ENCODE measurements at places on chromosomes 13 and 19.

DNA sequence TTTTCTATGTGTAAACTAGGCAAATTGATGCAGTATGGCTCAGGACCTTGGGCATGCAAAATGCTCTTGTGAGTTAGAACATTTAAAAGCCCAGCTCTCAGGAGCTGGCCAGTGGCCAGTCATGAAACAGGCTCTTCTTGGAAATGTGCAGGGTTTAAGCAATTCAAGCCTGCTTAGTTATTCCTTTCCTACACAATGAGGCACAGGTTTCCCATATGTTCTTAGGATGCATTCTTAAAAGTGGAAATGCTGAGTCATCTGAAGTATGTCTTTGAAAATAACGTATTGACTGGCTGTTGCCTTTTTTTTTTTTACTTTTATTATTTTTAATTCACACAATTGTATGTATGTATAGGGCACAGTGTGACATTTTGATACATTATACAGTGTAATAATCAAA is 300.7 kb downstream of the SLC7A1 start:
- DNase-seq = no peak

- no peak for DNase-seq
These were observed 844 bp upstream of the ASPDH start for GRCh38 chr19:50514346-50515167.

DNA sequence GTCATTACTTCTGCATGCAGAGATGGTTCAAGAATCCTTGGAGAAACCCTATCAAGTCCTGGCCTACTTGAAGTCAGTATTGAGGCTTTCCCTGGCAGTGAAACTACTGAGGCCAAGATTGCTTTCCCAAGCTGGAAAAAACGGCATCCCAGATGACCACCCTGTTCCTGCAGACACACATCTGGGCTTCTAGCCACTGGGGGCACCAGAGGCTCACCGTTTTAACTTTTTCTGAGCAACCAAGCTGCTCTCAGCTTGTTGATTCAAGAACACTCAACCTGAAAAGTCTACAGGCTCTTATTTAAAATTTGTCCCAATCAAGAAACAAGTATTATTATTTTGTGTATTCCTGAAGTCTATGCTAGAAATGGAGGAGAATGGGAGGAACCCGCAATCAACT is 66.6 kb downstream of the SPRYD7 start:
- peak; percentile 39 for DNase-seq

DNA sequence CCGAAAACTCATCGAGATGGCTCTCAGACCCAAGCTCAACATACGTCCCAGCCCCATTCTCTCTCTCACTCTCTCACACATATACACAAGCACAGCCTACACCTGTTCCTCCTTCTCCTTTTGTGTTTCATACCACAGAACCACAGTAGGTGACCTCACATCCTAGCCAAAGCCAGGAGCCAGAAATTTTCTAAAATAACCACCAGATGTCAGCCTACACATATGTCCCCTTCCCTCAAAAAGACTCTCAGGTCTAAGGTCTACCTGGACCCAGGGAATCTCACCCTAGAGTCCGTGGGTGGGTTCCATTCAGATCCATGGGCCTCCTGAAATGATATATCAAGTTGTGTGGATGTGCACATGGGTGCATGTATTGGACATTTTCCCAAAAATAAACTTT is 104.2 kb upstream of the IPO5 start:
- peak; percentile 46 for DNase-seq

DNA sequence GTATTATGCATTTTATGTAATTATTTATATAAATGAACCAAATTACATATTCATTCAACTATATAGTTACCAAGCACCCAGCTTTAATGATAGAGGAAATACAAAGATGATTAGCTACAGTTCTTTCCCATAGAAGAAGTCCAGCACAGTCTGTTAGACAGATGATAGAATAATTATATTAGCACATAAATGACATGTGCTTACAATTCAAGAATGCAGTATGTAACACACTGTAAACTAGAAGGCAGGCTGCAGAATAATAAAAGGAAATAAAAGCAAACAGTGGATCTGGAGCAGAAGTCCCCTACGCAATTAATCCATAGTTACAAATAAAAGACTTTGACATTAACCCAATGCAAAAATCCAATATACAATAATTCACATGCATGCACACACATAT is 379.0 kb downstream of the DNAJC15 start:
- DNase-seq = no peak

DNA sequence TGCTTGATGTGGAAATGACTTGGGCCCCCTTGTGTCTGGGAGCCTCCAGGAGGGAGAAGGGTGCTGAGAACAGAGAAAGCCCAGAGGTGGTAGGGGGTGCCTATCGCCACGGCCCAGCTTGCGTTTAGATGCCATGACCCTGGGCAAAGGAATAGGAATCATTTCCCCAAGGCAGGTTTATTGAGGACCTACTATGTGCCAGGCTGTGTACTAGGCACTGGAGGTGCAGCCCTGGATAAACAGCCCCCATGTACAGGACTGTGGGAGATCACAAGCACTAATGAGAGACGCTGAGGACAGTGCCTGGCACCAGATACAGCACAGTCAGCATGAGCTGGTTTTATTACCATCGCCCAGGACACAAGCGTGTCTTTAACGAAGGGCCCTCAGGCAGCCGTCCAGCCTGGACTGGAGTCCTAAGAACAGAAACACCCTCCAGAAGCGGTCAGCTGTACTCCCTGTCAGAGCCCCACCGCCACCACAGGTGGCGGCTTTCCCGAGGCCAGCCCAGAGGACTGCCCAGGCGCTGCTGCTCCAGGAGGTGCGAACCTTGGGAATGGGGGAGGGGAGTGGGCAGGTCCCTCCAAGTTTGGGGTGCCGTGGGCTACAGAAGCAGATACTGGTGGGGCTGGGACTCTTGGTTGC is 4.6 kb downstream of the TMEM147 start:
- no peak for DNase-seq

DNA sequence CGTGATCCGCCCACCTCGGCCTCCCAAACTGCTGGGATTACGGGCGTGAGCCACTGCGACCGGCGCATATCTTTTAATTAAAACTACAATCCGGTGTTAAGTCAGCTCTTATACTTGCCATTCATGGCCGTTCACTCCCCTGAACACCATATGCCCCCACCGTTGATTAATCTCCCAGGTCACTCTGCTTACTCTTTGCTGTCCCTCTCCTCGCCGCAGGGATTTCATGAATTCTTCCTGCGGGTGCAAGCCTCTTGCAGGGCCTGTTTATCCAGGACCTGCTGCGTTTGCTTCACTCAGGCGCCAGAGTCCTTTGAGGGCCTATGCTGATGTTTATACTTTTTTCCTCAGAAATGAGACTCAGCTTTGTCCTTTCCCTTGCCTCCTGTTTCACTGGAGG is 996 bp downstream of the ERVV-2 start:
- DNase-seq = no peak

DNA sequence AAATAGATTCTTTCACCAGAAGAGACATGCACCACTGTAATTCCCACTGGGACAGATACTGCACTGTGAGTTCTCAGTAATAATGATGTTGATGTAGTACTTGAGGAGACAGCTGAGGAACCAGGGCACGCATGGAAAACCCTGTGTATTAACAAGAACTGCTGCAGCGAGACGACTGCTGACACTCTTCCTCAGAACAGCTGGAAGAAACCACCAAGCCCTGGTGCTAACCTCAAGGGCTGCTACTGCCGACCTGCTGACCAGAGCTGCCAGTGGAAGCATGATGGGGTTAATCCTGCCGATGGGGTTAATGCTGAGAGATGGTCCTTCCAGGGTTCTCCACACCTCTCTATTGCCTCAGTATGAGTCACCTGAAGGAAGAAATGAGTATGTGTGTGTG is 45.6 kb downstream of the EDNRB start:
- no peak for DNase-seq

DNA sequence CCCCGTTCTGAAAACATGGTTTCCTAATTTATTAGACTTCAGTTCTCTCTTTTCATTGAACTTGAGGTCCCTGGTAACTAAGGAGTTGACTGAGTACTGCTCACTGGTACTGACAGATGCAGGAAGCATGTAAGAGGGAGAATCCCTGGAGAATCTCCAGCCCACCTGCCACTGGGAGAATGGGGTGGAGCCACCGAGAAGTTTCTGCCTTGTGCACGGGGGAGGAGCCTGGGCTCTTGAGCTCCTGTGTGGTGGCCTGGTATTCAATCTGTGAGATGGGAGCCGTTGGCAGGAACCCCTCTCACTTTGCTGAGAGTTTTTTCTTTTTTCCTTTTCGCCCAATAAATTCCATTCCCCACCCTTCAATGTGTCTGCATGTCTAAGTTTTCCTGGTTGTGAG is 13.2 kb upstream of the AKAP11 start:
- no peak for DNase-seq

All from Caco-2 (cell line).